ENCODE measurements at places on chromosomes 1 and 21. TPM values are rescaled to one million over a fixed set of nuclear protein-coding genes. Genes with fewer than 3 reads are reported as not detected.

Gene F13B
- not detected for total RNA-seq

Gene ACKR1
- total RNA-seq = not detected

DNA sequence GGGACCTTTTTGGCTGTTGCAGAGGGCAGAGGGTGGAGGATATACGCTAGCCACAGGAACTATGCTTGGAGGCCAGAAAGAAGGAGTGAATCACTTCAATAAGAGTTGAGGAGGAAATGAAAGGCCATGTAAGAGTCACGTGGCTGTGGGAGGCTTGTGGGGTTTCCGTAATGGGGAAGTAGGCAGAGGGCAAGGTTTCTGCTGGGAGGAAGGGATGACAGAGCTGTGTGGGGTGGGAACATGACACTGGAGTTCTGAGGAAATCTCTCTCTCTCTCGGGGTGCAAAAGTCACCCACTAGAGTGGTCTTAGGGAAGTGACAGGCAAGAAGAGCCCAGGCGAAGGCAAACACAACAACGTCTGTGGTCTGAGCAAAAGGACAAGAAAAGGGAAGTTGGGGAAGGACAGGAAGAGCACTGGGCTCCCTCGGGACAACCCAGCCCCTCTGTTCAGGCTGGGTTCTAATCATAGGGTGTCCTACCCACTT, 3.9 kb upstream of the CD1C start:
- DNase-seq = no peak

DNA sequence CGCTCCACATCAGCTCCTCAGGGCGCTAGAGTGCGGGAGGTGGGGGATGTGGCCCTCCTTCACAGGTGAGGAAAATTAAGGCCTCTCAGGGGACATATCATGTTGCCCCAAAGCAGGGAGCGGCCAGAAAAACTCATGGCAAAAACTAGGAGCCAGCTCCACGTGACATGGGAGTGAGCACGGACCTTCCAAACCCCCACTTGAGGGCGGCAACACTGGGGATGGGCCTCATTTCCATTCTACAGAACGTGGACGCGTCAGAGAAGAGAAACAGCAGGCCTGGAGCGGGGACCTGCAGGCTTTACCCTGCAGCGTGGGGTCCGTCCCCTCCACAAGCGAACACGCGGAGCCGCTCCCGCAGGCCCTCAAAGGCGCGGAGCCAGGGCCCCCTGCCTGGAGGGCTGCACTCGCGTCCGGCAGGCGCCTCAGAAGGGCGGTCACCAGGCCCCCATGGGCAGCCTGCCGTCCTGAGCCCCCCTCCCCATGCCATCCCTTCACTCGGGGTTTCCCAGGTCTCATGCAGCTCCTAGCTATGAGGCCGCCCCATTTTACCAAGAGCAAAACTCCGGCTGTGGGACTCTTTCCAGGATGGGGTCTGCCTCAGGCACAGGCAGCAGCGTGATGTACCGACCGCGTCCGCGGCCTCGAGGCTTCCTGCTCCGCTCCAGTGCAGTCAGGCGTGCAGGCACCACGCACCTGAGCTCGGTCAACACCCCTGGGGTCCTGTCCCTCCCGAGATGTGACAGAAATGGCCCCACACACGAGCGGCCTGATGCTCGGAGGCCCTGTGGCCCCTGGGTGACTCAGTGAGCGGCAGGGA, 5.5 kb downstream of the CFAP410 start:
- DNase-seq = no peak

DNA sequence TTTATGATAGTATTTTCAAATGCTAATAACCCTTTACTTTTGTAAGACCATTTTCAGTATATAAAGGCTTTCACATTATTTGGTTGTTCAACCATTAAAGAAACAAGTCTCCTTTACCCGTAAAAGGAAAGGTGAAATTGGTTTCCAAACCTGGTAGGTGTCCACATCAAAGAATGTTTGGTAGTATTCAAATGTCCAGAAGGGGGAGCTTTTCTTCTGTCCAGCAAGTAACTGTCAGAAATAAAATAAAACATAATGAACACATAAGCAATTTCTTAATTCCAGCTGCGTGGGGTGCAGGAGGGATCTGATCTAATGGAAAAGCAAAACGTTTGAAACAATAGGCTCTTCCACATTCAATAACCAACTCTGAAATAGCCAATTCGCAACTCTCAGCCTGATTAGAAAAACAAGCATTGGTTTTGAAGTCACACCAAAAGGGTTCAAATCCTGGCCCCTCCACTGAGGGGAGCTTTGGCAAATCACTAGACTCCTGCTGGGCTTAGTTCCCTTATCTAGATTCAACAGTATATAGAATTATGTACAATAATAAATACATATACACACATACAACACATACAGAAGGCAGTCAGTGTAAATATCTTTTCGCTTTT, 11.0 kb downstream of the YIPF1 start:
- no peak for DNase-seq

DNA sequence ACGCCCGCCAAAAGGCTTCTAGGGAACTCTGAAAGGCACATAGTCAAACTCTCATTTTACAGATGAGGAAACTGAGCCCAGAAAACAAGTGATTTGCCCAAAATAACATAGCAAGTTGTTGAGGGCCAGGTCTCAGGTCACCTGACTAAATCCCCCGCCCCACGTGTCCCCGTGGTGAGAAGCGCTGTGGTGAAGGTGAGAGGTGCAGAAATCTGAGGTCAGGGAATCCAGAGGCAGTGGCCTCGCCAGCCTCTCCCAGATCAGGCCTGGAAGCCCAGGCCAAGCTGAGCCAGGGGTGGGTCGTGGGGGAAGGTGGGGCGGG, 5.1 kb downstream of the HDGF start:
- DNase-seq = no peak

- no peak for DNase-seq
Observed at GRCh38 chr1:50181027-50181663, 72.4 kb downstream of the ELAVL4 start.

Gene TINAGL1
- total RNA-seq = 10.0 TPM

DNA sequence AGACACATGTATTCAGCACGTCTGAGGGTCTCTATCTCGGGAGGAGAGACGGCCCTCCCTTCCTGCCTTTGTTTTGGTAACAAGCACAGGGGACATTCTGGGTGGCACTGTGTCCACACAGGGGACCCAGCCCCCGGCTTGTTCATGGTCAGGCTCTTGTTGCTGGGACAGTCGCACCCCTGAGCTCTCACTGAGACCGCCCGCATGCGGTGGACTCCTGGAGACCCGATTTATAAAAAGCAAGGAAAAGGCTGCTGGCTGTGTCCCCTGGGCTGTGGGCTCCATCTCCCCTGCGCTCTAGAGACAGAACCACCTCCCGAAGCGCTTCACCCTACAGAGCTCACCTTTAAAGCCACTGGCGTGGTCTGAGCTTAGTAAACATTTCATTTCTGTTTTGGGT, 103.4 kb downstream of the WDR4 start:
- DNase-seq = no peak

All from osteocyte (in vitro differentiated cells).